ENCODE measurements at places on chromosomes 2 and 18.

GRCh38 chr2:121178730-121179129, 106.3 kb downstream of the TFCP2L1 start:
- no peak for DNase-seq

GRCh38 chr2:59034106-59034505, 793.0 kb upstream of the FANCL start:
- DNase-seq, result no peak

- DNase-seq, result no peak
These were observed 3.1 kb downstream of the PAIP2B start for GRCh38 chr2:71223767-71224333.

GRCh38 chr2:177201919-177202346, 10.7 kb upstream of the HNRNPA3 start:
- no peak for DNase-seq

GRCh38 chr18:78699499-78699898, 280.1 kb upstream of the SALL3 start:
- no peak for DNase-seq

Data from stimulated activated CD4-positive, alpha-beta T cell treated with anti-CD3 and anti-CD28 coated beads, Interleukin-12 subunit alpha, Interleukin-12 subunit beta, amount 100 ng/mL, for 4 hours (primary cell).